Left forelimb (tissue), 1 donor: ENCODE measurements at places on chromosomes 5 and 9.

DNA sequence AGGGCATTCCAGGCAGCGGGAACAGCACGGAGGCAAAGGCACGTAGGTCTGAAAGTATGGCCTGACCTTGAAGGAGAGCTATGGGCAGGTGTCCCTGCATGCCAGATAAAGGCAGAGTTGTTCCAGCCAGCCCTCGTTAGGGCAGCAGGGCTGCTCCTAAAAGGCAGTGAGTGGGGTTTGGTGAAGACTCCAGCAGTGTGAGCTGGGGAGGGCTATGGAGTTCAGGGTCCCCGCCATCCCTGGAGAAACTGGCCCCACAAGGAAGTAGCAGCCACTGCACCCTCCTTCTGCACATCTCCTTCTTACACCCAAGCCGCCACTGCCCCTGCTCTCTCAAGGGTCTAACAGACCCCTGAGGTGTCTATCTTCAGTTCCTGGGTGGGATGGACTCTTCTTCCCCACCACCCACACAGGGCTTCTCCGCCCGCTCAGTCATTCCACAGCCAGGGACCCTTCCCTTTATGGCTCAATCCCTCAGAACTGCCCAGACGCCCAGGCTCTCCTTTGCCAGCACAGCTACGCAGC is 1.4 kb downstream of the AKNA start:
- no peak for DNase-seq

- no peak for DNase-seq
Measured at GRCh38 chr5:159837860-159838259, 78.4 kb upstream of the ADRA1B start.

DNA sequence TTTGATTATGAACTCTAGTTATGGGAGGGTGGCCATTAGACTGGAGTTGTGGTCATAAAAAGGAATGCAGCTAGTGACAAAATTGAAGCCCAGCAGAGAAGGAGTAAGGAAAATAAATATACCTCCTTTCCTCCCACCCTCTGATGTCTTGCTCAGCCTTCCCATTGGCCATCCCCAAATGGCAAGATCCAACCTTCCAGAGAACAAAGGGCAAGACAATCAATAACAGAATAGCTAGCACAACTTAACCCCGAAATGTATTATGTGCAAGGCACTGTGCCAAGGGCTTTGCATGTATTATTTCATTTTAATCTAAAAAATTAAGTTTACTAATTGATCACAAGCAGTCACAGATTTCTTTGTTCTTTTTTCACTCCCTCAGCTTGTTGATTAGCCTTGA is 3.6 kb downstream of the ITGA1 start:
- no peak for DNase-seq

- DNase-seq, result no peak
Measured at GRCh38 chr5:170590566-170590965, 86.7 kb downstream of the KCNIP1 start.

GRCh38 chr9:133116346-133117231 is 4.5 kb downstream of the RALGDS start:
- DNase-seq, result no peak

DNA sequence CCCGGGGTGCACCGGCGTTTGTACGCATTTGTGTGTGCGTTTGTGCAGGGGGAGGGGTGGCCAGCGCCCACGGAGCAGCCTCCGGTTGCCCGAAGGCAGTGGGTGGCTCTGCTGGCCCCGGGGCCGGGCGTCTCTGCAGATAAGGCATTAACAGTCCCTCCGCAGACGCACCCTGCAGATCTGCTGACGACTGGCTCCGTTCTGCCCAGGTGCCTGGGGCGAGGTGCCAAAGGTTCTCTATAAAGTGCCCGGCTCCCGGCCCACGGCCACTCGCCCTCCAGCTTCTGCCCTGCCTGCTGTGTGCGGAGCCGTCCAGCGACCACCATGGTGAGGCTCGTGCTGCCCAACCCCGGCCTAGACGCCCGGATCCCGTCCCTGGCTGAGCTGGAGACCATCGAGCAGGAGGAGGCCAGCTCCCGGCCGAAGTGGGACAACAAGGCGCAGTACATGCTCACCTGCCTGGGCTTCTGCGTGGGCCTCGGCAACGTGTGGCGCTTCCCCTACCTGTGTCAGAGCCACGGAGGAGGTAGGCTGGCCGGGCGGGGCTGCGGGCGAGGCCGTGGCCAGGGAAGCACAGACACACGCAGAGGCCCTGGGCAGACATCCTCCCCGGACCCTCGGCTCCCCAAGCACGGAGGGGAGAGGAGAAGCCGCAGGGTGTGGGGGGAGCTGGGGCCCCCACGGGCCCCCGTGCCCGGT is at the start of gene SLC6A19:
Gene SLC6A19, plus strand, starts transcription at position 269 of the 699 bp plus-strand sequence. Its CDS starts 56 bp downstream, at position 325.
- DNase-seq, result no peak

DNA sequence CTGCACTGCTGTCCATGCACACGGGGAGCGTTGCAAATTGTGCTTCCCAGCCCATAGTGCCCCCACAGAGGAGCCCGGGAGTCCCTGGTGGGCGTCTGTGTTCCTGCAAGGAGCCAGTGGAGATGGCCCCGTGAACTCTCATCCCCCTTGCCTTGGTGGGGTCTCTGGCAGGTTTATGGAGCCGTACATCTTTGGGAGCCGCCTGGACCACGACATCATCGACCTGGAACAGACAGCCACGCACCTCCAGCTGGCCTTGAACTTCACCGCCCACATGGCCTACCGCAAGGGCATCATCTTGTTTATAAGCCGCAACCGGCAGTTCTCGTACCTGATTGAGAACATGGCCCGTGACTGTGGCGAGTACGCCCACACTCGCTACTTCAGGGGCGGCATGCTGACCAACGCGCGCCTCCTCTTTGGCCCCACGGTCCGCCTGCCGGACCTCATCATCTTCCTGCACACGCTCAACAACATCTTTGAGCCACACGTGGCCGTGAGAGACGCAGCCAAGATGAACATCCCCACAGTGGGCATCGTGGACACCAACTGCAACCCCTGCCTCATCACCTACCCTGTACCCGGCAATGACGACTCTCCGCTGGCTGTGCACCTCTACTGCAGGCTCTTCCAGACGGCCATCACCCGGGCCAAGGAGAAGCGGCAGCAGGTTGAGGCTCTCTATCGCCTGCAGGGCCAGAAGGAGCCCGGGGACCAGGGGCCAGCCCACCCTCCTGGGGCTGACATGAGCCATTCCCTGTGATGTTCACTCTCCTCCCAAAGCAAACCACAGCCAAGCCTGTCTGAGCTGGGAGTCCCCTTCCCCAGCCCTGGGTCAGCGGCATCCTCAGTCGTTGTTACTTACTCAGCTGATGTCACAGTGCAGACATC is 3.1 kb downstream of the MRPS2 start:
- no peak for DNase-seq

GRCh38 chr5:132150565-132150964 is 77.0 kb downstream of the CSF2 start:
- DNase-seq, result no peak

DNA sequence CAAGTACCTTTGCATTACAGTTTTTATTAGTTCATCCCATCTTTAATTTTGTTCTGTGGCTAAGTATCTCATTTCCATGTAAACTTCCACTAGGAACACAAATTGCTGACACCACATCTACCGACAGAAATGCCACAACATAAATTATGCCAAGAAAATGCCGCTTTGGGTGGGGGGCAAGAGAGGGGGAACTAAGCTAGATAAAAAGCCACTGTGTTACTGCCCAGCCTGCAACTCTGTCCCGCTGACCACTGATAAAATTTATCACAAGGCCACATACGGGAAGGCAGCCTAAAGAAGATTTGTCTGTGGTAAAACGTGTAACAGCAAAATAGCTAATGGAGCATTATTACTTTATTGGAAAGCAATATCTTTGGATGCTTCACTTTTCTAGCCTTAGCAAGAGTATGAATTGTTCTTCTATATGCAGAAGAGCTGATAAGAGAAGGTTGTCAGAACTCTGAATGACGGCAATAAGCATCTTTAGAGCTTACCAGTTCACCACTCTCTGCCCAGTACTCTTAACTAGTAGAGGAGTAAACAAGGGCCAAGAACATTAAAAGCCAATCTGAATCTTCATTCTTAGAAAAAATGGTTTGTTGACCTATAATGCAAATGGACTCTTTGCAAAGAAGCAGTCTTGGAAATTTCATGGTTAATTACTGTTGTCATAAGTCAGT is 172.2 kb upstream of the MEF2C start:
- DNase-seq, result no peak

DNA sequence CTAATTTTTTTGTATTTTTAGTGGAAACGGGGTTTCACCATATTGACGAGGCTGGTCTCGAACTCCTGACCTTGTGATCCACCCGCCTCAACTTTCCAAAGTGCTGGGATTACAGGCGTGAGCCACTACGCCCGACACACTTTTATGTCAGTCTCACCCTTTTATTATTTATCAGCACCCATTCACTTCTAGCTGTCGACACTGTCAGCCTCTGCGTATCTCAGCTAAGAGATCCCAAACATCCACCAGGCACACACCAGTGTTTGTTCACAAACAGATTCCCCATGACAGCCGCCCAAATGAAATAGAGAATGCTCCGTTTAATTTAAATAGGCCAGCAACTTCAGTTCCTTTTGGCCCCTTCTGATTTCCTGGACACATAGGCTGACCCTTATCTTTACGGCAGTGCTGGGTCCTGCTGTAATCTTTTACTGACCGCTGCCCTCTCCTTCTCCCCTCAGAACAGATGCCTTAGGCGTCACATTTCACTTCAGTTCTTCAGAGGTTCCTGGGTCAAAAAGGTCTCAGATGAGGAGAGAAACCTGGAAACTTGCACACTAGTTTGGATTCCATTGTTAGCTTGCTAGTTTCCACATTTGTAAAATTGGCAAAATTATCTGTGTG is 43.1 kb upstream of the CKMT2 start:
- no peak for DNase-seq

DNA sequence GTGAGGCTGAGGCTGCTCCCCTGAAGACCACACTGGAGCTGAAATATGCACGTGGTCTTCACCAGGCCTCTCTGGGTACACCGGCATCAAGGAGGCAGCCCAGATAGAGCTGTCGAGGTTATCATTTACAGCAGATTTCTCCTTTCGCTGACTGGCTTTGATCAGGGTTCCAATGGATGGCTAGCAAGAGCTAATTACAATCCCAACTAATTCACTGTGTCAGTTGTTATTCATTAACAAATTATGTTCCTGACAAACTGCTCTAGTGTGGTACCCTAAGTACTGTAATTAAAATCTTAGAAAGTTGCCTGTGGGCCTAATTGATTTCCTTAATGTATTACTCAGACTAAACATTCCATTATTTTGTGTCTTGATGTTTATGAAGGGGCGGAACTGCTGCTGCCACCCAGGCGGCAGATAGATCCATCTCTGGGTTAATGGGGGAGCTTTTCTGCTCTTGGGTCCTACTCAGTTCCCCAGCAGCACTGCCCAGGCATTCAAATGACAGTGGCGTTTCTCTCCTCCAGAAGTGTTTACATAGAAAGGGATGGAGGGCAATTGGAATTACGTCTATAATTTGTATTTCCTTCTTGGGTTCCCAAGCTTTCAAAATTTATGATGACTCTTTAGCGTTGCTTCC is 71.7 kb upstream of the RAD23B start:
- DNase-seq, result no peak

DNA sequence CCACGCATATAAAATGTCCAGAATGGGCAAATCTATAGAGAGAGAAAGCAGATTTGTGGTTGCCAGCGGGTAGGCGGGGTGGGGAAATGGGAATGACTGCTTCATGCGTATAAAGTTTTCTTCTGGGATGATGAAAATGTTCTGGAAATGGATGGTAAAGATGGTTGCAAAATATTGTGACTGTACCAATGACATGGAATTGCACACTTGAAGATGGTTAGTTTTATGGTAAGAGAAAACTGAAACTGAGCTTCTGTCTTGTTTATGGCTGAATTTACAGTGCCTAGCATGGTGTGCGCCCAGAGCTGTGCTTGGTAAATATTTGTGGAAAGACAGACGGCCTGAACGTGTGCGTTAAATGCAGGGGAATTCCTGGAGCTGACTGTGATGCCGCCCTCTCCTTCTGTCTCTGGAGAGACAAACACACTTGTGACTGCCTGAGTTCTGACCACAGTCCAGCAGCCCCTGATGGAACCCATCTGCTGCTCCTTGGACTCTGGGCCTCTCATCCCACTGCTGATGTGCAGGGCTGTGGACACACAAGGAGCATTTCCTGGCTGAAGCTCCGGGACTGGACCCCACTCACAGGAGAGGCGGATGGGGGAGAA is 8.6 kb upstream of the PTGES start:
- no peak for DNase-seq

GRCh38 chr5:90475436-90475980 is 844 bp downstream of the POLR3G start:
- no peak for DNase-seq

GRCh38 chr9:94056442-94056974 is 27.8 kb upstream of the PTPDC1 start:
- no peak for DNase-seq

DNA sequence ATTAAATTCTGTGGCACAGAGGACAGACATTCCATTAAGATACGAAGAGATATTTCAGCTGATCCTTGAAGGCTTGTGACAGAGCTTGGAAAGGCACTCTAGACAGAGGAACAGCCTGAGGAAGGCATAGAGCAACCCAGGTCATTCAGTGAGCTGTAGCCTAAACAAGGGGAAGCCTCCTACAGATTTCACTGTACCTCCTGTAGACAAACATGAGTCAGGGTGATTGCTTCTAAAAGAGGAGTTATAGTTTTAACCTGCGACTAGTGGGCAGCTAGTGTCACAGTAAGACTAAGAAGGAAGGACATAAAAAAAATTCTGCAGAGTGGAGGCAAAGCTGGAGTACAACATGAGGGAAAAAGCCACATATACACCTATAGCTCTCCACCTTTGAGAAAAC is 43.5 kb upstream of the ANKDD1B start:
- no peak for DNase-seq

DNA sequence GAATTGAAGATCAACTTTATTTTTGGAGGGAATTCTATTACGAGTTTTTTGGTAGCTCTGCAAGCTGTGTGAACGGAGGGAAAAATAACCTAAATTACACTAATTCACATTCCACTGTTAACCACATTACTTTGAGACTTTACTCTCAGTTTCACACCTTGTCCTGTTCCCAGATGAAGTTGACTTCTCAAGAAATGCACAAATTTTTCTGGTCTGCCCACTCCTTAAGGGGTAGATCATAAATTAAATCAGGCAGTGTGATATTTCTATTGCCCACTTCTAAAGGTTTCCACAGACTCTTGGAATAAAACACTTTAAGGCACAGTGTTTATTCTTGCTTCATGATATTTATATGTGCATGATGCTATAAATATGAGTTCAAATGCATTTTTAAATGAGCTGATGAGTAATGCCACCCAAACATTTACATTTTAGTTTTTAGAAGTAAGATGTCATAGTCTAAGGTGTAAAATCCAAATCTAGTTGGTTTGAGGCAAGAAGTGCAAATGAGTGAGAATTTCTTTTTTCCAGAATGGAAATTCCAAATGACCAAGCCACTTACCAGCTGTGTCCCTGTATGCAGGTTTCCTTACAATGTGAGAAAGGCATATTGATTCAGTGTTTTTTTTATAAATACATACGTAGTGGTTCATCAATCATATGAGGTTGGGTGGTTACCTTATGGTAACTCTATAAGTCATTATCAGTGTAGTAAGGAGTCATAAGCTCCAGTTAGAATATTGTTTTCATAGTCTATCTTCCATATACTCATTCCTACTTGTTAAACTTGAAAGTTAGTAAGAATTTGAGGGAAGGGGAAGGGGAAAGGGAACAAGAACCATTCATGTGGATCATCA is 437.7 kb upstream of the MEF2C start:
- no peak for DNase-seq
